ENCODE measurements at places on chromosomes 2 and 18. TPM values are rescaled to one million over a fixed set of nuclear protein-coding genes. Genes with fewer than 3 reads are reported as not detected.

GRCh38 chr2:206701952-206702605 is 16.1 kb downstream of the DYTN start:
- no peak for DNase-seq

- no peak for DNase-seq
These were observed 59.9 kb downstream of the PDK1 start for GRCh38 chr2:172615727-172616261.

GRCh38 chr2:152518641-152519580 is 183.9 kb downstream of the FMNL2 start:
- DNase-seq = no peak

- peak; percentile 30 for DNase-seq
These were observed 3.7 kb downstream of the ZFP36L2 start for GRCh38 chr2:43222475-43223309.

- DNase-seq = no peak
These were observed 274.7 kb downstream of the TWIST2 start for GRCh38 chr2:239122421-239123110.

DNA sequence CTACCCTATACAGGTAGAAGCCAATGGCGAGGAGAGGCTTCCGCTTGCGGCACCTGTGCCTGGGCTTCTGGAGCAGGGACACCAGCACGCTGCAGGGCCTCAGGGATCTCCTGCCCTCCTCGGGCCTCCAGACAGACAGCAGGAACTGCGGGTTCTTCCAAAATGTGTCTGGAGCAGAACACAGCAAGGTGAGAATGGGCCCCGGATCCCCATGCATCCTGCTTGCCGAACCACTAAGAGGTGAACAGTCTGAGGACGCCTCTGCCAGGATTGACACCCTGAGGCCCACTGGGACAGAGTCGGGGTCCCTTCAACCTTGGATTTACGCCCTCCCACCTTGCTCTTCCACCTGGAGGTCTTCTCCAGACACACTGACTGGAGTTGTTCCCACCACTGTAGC is 25.4 kb downstream of the CAPN14 start:
- DNase-seq = no peak

GRCh38 chr18:47975105-47975504 is 44.6 kb upstream of the SMAD2 start:
- DNase-seq = no peak

DNA sequence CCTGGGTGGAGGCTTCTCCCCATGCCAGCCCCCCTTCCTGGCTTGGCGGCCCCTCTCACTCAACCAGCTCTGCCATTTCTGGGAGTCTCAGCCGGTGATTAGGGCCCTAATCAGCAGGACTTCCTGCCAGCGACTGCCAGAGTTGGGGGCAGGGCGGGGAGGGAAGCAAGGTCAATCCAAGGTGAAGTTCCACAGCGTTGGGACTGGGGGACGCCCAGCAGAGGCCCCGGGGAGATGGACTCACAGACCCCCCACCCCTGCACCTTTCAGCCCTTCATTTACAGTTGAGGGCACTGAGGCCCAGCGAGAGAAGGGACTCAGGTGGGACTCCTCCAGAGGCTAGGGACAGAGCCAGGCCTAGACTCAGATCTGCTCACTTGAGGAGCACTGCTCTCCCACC is 65.3 kb downstream of the TNS1 start:
- no peak for DNase-seq

DNA sequence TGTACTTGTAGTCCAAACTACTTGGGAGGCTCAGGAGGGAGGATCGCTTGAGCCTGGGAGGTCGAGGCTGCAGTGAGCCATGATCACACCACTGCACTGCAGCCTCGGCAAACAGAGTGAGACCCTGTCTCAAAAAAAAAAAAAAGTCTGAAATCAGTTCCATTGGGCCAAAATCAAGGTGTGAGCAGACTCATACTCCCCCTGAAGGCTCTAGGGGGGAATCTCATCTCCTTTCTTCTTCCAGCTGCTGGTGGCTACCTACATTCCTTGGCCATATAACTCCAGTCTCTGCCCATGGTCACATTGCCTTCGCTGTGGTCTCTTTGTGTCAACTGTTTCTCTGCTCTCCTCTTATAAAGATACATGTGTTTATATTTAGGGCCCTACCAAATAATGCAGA is 234.0 kb downstream of the LRRTM1 start:
- no peak for DNase-seq

Gene SERPINB8
- total RNA-seq = 24.1 TPM

Gene CD207
- not detected for total RNA-seq

Gene PRKAG3
- total RNA-seq = not detected
